ENCODE measurements at places on chromosomes 16 and 17. TPM values are rescaled to one million over a fixed set of nuclear protein-coding genes. Genes with fewer than 3 reads are reported as not detected.

Gene GP1BA
- total RNA-seq: not detected

Gene PROCA1
- total RNA-seq: 4.8 TPM

Gene ALDH3A2
- total RNA-seq: 20.8 TPM

Gene HEATR9
- 1.5 TPM for total RNA-seq

Gene CDT1
- total RNA-seq: 119 TPM

Gene ZNF287
- total RNA-seq: 7.1 TPM

Gene ASGR1
- 1.3 TPM for total RNA-seq

Gene PHOSPHO1
- total RNA-seq: not detected

Gene TMEM114
- not detected for total RNA-seq

Gene ASPHD1
- 1.3 TPM for total RNA-seq

Gene MYH3
- 3.5 TPM for total RNA-seq

Gene MARVELD3
- not detected for total RNA-seq

Gene SMTNL2
- total RNA-seq: not detected
